ENCODE measurements at places on chromosomes 6 and 20.

- DNase-seq = no peak
Measured at GRCh38 chr6:170151804-170152123, 139.1 kb downstream of the DLL1 start.

DNA sequence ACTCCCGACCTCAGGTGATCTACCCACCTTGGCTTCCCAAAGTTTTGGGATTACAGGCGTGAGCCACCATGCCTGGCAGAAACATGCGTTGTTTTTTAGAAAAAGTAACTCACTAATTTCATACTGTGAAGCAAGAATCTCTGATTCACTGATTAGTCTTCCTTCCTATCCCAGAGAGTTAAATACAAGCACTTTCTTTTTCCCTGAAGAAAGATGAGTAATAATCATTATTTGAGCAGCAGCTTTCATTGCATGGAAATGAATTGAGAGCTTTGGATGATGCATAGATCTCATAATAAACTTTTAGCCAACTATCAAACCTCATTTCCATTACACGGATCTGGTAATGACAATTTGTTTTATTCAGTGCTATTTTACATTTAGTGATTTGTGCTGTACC, 892.5 kb upstream of the EYS start:
- DNase-seq = no peak

DNA sequence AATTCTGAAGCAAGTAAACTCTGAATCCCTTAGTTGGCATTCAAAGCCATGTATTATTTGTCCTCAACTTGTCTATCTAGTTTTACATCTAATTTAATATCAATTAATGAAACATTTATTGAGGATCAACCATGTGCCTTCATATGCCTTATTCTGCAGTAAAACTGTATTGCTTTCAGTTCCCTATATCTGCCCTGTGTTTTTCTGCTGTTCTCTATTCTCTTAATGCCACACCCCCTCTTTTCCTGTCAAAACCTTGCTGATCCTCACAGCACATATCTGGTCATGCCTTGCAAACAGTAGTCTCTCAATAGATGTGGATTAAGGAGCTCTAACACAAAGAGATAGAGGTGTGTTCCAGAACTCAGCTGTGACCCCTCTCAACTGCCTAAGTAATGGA, 2.0 kb downstream of the FIG4 start:
- DNase-seq = no peak

DNA sequence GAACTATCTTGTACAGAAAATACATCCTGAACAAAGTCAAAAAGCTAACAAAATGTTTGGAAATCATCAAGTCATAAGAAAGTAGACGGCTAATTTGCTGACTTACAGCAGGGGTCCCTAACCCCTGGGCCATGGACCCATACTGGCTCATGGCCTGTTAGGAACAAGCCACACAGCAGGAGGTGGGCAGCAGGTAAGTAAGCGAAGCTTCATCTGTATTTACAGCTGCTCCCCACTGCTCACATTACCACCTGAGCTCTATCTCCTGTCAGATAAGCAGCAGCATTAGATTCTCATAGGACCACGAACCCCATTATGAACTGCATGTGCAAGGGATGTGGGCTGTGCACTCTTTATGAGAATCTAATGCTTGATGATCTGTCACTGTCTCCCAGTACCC, 115.5 kb downstream of the CDK19 start:
- no peak for DNase-seq

GRCh38 chr20:6979621-6980020, 212.1 kb downstream of the BMP2 start:
- DNase-seq = no peak

DNA sequence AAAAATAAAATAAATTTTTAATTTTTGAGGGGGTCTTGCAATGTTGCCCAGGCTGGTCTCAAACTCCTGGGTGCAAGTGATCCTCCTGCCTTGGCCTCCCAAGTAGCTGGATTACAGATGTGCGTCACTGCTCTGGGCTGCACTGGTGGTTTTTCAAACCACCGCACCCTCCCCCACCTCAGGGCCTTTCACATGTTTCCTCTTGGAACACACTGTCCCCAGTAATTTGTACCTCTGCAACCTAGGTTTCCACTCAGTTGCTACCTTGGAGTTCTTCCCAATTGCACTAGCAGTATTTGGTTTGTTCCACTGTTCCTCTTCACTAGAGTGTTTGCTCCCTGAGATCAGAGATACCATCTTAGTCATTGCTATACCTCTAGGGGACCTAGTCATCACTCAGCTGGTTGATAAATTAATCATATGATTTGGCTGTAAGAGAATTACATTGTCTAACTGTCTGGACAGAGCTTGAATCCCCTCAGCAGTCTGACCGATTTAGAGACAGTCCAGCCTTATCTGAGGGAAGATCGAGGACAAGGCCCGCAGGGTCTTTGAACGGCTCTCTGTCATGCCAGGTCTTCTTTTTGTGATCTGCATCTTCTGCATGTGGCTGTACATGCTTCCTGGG, 32.0 kb downstream of the CEP43 start:
- DNase-seq = no peak

DNA sequence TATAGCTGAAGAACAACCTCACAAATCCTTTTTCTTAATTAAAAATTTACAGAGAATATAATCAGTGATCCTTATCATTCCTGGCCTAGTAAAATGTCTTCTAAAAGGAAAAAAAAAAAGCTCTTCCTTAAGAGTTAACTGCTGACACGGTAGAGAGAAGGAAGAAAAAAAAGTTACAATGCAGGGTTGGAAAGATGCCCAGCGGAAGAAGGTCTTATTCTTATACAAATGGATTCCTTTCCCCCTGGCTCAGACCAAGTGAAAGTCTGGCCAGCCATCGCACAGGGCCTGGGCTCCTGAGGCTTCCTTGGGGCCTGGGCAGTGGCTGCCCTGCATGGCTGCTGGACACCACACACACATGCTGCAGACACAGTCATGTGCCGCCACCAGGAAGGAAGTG, 688.6 kb downstream of the TENT5A start:
- no peak for DNase-seq
